ENCODE measurements at places on chromosomes 2 and 18. TPM values are rescaled to one million over a fixed set of nuclear protein-coding genes. Genes with fewer than 3 reads are reported as not detected.

CTIF gene
- total RNA-seq, result 18.0 TPM

CRYGC gene
- total RNA-seq, result not detected

PLGLB1 gene
- total RNA-seq, result 0.63 TPM

KIF5C gene
- under 0.01 TPM for total RNA-seq

FAM228A gene
- total RNA-seq, result 0.13 TPM

REEP1 gene
- 15.0 TPM for total RNA-seq

RGPD8 gene
- total RNA-seq, result 8.7 TPM

HSBP1L1 gene
- total RNA-seq, result 3.4 TPM

COLEC12 gene
- total RNA-seq, result 33.4 TPM

ANKRD30B gene
- total RNA-seq, result not detected

RABL2A gene
- 3.0 TPM for total RNA-seq

TMEM200C gene
- under 0.01 TPM for total RNA-seq

- peak; percentile 34 for DNase-seq
Measured at GRCh38 chr18:12283256-12283655, 24.8 kb upstream of the TUBB6 start.

GRCh38 chr2:50620783-50621182, 411.1 kb downstream of the NRXN1 start:
- DNase-seq, result no peak

DNA sequence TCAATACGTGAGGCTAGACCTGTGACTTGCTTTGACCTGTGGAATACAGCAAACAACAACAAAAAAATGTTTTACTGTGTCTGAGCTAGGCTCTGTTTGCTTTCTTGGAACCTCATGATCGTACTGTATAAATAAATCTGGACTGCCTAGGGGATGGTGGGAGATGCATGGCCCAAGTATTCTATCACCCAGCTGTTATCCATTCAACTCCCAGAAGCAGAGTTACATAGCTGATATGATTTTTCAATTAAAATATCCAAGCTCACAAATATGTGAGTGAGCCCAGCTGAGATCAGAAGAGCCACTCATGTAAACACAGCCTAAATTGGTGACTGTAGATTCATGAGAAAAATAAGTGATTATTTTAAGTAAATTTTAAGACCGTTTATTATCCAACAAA, 154.1 kb upstream of the THUMPD2 start:
- no peak for DNase-seq

- no peak for DNase-seq
Measured at GRCh38 chr2:174333017-174333371, 1.8 kb upstream of the SP9 start.

DNA sequence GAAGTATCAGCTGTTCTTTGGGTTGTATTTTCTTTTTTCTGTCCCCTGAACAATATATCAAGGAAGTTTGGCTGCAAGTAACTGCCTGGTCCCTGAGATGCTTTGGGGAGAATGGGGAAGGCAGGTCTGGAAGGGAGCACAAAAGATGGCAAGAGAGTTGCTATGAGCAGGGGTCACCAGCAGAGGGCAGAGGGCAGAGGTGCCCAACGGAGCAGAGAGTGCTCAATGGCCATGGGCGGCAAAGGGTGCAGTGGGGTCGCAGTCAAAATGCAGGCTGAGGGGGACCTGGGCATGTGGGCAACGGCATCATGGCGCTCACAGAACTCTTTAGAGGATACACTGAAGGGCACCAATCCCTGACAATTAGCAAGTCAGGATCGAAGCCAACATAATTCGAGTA, 107.7 kb upstream of the ATP8B1 start:
- DNase-seq, result no peak

DNA sequence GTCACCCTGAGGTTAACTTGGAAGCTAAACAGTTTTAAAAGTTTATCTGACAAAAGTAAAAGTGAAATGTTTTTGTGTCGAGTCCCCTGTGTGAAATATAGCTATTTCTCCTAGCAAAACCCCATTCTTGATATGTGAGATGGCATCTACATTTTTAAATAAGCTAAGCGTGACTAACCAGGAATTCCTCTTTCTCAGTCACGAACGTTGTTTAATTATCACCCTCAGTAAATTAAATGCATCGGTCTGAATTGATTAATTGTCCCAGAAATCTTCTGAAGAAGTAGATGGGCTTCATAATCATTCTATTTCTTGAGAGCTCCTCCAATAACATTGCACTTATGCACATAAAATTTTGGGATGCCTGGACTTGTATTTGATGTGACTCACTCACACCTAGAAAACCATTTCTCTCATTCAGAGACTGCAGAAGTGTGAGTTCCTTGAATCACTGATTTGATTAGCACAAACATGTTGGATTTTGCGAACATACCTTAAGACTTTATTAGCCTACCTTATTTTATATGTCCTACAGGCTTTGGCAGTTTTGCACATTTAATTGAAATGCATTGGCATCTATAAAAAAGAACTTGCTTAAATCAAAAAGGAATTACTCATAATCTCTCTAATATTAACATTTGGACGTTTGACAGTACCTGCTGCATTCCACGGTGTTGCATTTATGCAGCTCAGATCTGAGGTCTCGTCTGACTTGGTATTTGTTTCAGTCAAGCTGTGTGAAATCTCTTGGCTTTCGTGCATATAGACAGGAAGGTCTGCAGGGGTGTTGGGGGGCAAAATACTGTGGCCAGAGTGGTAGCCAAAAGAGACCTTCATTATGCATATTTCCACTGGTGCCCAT, 475.2 kb downstream of the EPHA4 start:
- no peak for DNase-seq

GRCh38 chr2:105437708-105438103, 38.9 kb upstream of the FHL2 start:
- no peak for DNase-seq

GRCh38 chr2:54321047-54321446, 65.0 kb upstream of the TSPYL6 start:
- DNase-seq, result no peak

GRCh38 chr2:13545320-13545719, 828.6 kb downstream of the TRIB2 start:
- no peak for DNase-seq

GRCh38 chr2:60958361-60958760, 59.2 kb upstream of the PEX13 start:
- peak; percentile 21 for DNase-seq

GRCh38 chr2:167875529-167875928, 371.9 kb downstream of the STK39 start:
- DNase-seq, result no peak

DNA sequence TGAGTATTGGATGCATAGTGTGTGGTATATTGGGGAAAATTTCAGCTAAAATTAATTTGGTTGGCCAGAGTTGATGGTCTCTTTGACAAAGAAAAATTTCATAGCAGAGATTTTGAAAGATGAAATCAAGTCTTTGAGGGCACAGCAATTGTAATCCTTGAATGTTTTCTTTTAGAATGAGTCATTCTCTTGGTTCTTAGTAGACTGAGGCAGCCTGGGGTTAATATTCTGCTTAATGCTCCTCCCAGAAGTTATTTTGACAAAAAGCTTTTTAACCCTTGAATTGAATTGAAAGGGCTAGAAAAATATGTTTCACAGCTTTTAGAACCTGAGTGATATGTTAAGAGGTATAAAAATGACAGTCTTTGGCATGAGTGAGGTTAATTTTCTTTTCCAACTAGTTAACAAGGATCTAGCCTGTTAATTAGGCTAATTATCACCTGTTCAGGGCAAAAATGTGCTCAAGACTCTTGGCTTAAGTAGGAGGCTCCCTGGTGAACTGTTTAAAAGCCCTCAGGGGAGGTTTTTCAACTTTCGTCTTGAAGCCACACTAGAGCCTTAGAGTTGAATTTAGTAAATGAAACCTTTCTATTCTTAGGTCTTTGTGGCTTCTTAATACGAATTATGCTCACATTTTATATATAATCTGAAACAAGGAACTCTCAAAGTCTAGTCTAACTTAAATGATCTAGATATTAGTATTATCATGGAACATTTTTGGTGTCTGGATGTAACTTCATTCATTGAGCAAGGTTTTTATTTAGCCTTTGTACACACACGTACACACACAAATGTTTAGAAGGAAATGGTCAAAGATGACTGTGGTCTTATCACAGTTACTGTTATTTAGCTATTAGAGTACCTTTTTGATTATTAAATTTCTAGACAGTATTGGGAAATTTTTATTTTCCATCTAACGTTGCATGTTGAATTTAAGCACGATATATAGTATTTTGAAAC, 272.5 kb downstream of the ZNF407 start:
- no peak for DNase-seq

GRCh38 chr2:218074031-218074430, 5.0 kb downstream of the RUFY4 start:
- no peak for DNase-seq

DNA sequence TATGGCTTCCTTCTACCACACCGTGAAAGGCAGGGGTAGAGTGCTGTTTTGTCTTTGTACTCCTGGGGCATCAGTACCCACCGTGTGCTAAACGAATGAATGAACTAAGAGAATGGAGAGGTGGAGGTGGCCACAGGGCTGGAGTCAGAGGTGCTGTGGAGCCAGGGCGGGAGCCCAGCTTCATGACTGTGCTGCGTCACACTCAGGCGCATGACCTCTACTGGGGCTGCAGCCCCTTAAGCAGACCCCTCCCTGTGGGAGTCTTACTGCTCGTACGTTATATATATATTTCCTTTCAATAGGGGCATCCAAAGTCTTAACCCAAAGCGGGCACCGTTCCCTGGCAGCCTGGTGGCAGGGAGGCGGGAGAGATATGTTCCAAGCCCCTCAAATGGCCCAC, 18.0 kb upstream of the LBH start:
- DNase-seq, result no peak

GRCh38 chr18:59712311-59712710, 15.1 kb upstream of the CCBE1 start:
- no peak for DNase-seq

- DNase-seq, result no peak
Measured at GRCh38 chr2:133940134-133940533, 313.7 kb upstream of the MGAT5 start.

GRCh38 chr2:64840426-64840881, 148.7 kb upstream of the SLC1A4 start:
- no peak for DNase-seq

GRCh38 chr2:85953476-85953875, 64.7 kb upstream of the ST3GAL5 start:
- DNase-seq, result no peak

DNA sequence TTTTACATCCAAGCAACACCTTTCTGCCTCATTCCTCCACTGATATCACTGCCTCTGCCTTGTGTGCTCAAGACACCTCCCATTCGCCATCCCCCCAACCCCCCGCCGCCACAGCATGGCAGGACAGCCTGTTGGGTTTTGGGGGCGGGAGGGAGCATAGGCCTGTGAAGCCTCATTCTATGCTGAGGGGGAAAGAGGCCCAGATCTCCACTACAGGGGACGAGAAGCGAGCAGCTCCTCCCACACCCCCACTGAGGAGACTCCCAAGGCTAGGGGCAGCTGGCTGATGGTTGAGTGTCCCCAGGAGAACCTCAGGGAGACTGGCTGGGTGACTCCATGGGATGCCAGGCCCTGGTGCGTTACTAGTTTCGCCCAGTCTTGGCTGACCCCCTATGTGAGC, 214.3 kb upstream of the SIX2 start:
- no peak for DNase-seq

DNA sequence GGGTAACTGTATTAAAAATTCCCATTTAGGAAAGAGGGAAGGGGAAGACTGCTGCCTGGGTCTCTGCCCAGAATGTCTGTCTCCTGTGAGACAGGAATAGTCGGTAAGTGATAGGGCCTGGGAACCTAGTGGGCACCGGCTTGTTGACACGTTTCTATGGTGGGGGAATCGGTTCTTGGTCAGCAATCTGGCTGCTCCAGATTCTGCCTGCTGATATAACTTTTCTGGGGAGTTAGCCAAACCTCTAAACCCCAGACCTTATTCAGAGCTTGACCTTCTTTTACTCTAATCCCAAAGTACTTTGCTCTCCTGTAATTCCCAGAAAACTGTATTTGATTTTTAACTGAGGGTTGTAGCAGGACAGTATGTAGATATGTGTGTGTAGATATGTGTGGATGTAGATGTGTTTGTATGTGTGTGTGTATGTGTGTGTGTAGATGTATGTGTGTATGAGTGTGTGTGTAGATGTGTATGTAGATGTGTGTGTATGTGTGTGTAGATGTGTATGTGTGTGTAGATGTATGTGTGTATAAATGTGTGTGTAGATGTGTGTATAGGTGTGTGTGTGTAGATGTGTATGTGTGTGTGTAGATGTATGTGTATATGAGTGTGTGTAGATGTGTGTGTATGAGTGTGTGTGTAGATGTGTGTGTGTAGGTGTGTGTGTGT, 61.8 kb upstream of the TXNDC2 start:
- DNase-seq, result peak; percentile 39

DNA sequence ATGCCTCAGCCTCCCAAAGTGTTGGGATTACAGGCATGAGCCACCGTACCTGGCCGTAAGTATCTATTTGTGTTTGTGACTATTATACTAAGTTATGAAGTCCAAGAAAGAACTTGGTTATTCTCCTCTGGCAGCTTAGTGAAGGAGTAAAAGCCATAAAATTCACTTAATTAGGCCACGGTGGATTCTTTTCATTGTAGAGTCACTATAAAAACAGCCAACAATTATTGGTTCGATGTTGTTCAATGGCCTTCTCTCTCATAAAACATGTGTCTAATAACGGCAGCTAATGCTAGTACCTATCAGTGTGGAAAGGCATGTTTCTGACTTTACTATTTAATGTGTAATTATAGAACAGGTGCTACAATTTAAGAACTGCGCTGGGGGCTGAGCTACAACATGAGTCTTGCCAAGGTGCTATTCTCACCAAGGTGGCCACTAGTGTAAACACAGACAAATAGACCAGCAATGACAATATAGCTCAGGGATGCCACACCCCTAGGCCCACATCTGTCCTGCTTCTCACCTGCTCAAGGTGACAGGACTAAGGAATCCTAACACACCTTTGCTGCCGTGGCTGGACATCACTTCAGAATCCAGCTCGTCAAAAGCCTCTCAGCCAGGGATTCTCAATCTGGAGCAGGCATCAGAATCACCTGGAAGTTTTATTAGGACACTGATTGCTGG, 17.2 kb downstream of the ATP8B1 start:
- DNase-seq, result no peak

- DNase-seq, result no peak
Measured at GRCh38 chr2:118880501-118880900, 33.1 kb upstream of the EN1 start.

DNA sequence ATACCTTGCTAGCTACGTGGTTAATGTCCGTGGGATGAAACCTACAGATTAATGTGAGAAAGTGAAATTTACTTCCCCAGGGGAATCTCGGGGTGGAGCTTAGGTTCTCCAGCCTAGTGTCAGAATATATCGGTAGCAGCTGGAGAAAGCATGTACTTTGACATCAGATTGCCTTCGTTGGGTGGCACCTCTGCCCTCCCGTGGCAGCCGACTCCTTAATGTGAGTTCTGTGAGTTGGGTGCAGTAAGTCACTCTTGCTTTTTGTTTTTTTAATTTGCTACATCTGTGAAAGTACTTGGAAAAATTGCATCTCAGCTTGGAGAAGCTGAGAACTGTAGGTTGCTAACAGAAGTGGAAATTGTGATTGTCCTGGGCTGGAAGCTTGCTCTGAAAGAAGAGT, 3.6 kb downstream of the KLF11 start:
- no peak for DNase-seq

- no peak for DNase-seq
Measured at GRCh38 chr2:118607641-118608040, 239.8 kb downstream of the EN1 start.

- peak; percentile 72 for DNase-seq
Measured at GRCh38 chr2:46066601-46067000, 230.6 kb upstream of the EPAS1 start.

All from dermis microvascular lymphatic vessel endothelial cell (primary cell).